ENCODE measurements at places on chromosomes 1 and 21.

GRCh38 chr1:23475641-23476040 is 8.3 kb downstream of the ASAP3 start:
- DNase-seq: no peak

DNA sequence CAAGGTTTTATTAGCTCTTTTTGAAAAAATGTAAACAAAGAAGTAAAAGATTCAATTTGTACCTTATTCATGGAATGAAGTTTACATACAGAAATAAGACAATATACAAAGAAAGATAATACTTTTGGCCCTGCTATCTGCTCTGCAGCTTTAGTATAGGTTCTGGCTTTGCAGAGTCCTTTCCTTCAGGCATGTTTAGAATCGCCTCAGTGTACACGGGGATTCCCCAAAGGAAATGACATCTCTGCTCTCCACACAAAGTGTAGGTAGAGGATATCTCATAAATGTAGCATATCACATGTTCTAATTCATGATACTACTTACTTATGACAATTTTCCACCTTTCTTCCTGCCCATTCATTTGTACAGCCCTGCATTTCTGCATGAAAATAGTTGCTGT is 222.6 kb upstream of the DPYD start:
- DNase-seq: no peak

- peak; percentile 84 for DNase-seq
These were observed 23.7 kb downstream of the NKAIN1 start for GRCh38 chr1:31216016-31216415.

- no peak for DNase-seq
These were observed 13.1 kb upstream of the VAMP4 start for GRCh38 chr1:171754971-171755370.

- DNase-seq: no peak
These were observed 40.2 kb upstream of the KCNA10 start for GRCh38 chr1:110559157-110559556.

GRCh38 chr1:11634365-11635192 is 19.6 kb downstream of the FBXO2 start:
- DNase-seq: no peak

- no peak for DNase-seq
These were observed 60.4 kb downstream of the LACTBL1 start for GRCh38 chr1:22912311-22912710.

- DNase-seq: no peak
These were observed 48.1 kb upstream of the LRRC8C start for GRCh38 chr1:89584781-89585180.

All from HAP-1 (cell line).